ENCODE measurements at places on chromosomes 11 and 22.

DNA sequence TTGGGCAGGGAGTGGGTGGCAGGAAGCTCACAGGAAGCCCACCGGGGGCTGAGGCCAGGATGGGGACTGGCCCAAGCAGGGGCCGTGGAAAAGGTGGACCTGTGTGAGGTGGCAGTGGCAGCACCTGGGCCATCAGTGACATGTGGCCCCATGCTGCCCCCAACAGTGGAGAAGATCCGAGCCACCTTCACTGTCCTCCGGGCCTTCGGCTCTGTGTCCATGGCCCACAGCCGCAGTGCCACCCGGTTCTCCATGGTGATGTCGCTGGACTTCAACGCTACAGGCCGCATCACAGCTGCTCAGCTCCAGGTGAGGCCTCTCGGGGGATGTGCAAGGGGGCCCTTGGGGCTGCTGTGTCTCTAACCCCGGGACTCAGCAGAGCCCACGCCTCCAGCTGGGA, 37.9 kb downstream of the MYO18B start:
- DNase-seq = no peak

DNA sequence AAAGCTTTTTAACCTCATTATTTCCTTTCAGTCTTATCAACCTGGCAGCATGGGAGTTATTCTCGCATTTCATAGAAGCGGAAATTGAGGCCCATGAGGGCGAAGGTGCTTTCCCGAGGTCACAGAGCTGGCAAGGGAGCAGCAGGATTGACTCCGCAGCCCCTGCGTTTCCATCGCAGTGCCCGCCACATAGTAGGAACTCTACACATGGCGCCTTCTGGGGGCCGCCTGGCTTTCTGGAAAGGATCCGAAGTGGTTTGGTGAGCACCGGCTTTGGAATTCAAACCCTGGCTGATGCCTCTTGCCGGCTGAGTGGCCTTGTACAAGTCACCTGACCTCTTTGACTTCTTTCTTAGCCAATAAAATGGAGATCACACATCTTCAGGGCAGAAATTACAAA, 93.4 kb downstream of the CEP164 start:
- no peak for DNase-seq

- DNase-seq = no peak
These were observed 16.9 kb downstream of the SMIM38 start for GRCh38 chr11:69172674-69173073.

GRCh38 chr11:114209904-114210303, 86.3 kb upstream of the NNMT start:
- DNase-seq = no peak

DNA sequence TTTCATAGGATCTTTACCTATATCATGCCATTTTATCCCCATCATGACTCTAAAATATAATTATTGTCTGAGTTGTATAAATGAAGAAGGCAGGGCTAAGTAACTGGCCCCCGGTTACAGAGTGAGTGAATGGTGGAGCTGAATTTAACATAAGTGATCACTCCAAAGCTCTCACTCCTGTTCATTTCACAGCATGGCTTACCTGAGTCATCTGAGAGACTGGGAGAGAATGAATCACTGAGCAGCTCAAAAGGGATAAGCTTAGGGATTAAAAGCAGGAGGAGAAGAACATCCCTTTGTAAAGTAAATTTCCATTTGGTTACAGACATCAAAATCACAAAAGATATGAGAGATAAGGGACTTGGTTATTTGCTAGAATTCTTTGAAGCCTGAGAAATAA, 294.0 kb upstream of the CTSC start:
- DNase-seq = no peak

DNA sequence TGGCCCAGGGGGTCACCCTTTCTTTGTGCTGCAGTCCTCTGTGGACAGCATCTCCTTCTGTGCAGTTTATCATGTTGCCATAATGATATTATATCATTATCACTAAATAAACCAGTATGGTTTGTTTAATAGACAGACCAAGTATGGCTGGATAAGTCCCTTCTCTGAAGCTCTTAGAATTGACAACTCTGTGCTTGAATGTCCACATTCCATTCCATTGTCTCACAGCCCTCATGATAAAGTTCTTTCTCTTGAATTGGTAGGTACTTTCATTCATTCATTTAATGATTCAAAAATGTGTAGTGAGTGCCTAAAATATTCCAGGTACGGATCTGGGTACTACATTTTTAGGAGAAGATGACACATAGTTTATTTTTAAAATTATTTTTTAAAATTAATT, 7.8 kb downstream of the RPS6KA4 start:
- no peak for DNase-seq

GRCh38 chr11:70497536-70498075, 99.3 kb downstream of the CTTN start:
- no peak for DNase-seq

DNA sequence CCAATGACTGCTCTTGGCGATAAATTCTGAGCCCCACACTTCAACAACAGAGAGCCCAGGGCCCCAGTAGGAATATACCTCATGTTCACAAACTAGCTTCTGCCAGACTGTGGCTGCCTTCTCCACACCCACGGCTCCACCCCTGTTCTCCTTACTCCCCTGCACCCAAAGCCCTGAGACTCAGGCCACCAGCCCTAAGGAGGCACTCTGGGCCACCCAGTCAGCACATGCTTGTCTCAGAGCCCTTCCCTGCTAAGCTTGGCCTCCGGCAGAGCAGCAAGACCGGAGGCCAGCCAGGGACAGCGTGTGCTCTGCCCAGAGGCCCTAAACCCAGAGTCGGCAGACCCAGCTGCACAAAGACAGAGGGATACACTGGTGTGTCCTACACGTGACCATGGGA, 27.9 kb downstream of the SPATA19 start:
- DNase-seq = no peak

- peak; percentile 58 for DNase-seq
These were observed 74.5 kb upstream of the ARFGAP3 start for GRCh38 chr22:42931421-42932196.

DNA sequence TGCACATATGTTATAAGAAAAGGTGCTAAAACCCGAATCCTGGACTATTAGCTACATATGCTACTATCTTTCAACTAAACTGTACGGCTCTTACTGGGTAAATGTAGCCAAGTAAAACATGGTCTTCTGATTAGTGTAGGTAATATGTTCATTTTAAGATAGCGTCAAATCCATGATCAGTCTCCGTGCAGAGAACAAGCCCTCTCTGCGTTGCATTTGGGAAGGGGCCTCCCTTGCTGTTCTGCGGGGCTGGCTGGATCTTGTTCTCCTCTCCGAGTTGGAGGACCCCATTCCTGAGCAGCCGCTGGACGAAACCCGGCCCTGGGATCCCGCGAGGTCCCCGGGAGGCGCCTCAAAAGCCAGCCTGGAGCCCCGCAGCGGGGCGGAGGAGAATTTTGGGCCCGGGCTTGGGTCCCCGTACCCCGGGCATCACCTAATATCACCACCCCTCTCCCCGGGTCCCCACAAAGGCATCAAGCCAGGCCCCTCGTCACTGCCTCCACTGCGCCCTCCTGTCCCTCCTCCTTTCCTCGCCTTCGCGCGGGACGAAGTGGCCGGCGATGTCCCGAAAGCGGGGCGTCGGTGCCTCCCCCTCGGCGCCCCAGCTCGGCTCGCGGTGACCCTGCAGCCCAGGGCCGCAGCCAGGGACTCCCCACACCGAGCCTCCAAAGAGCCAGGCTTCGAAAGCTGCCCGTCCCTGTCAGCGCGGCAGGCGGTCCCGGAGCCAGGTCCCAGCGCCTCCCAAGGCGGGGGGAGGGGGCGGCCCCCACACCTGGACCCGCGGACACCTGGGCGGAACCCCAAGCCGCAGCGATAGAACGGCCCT, 54.5 kb upstream of the FBXO3 start:
- DNase-seq = no peak

GRCh38 chr22:22408731-22409696, 99.5 kb downstream of the ZNF280B start:
- DNase-seq = no peak

- no peak for DNase-seq
These were observed 30.4 kb downstream of the TPBGL start for GRCh38 chr11:75270896-75271418.

DNA sequence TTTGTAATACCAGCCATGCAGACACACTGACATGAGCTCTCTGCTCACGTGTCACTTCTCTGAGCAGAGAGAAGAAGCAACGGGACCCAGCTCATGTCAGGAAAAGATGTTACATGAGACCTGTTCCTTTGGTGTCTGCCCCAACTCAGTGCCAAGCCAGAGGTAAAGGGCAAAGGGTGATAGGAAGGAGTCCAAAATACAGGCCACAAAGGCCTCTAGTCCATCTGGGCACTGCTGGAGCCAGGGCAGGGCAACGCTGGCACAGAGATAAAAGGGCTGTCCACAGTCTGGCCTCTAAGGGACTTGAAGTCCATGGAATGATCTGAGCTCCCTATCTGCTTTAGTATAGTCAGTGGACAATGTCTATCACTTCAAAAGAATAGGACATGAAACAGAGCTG, 79.3 kb downstream of the SLC1A2 start:
- no peak for DNase-seq

GRCh38 chr11:1573903-1574237, 1.8 kb upstream of the DUSP8 start:
- DNase-seq = no peak

GRCh38 chr11:3170756-3171650, 5.9 kb upstream of the OSBPL5 start:
- DNase-seq = no peak

- DNase-seq = no peak
These were observed 6.9 kb downstream of the DPAGT1 start for GRCh38 chr11:119094816-119095065.

DNA sequence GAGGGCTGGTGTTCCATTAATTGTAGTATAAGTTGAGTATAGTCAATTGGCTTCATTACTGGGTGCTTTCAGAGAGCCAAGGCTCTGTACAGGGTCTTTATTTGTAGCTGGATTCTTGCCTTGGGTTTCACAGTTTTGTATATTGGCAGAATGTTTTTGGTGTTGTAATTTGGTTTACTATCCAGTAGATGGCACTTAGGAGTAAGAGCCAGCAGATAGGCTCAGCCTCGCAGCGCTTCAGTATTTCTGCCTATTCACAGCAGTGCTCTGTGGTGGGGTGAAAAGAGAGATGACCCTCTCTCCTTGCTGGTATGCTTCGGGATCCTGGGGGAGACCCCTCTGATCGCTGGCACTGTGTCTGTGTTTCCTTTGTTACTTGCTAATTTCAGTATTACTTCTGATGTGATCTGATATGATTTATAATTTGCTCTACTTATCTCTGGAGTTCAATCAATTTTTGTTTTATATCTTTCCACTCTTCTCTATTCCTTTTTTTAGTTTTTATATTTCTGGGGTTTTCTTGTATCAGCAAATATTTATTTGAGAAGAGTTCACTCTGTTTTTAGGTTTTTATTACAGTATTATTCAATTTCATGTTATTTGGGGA, 52.2 kb downstream of the ANO5 start:
- DNase-seq = no peak
